ENCODE measurements at places on chromosomes 1 and 21. TPM values are rescaled to one million over a fixed set of nuclear protein-coding genes. Genes with fewer than 3 reads are reported as not detected.

CADM3 gene
- 0.47 TPM for total RNA-seq

RBM11 gene
- total RNA-seq: not detected

FAM151A gene
- not detected for total RNA-seq

DNA sequence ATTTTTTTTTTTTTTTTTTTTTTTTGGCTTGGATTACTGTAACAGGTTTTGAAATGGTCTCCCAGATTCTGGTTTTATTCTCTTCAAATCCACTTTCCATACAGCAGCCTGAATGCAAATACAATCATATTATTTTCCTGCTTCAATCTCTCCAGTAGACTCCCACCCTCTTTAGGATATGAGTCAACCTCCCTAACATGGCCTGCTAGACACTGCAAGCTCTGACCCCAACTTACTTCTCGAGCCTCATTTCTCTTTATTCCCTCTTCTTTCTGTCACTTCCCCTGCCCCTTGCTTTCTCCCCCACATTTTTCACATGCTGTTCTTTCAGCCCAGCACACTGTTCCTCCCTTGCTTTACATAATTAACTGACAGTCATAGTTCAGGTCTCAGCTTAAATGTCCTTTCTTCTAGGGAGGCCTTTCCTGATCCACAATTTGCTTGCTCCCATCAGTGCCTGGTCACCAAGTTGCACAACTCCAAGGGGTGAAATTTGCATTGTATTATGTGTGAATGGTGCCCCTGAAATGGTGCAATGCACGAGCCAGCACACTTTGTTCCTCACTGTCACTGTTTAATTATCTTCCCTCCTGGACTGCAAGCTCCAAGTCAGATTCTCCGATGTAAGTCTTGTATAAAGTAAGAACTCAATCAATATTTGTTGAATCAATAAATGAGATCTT, 22.1 kb upstream of the IL19 start:
- DNase-seq: no peak

- DNase-seq: no peak
These were observed 705 bp upstream of the QSOX1 start for GRCh38 chr1:180154003-180154324.

GRCh38 chr1:87061742-87062156, 147.3 kb downstream of the HS2ST1 start:
- DNase-seq: peak; percentile 77

TSPAN2 gene
- total RNA-seq: 1.4 TPM

DNA sequence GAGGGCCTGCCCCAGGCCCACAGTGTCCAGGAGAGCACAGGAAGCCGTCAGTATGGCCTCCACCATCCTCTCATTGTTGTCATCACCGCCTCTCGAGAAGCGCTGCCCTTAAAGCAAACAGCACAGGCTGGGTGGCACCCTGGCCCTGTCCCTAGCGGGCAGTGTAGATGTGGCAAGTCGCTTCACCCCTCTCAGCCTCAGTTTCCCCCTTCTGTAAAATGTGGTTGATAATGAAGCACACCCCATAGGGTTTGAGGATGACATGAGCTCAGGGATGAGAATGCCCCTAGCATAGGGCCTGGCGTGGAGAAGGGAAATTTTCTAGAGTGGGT, 13.4 kb downstream of the PLA2G2F start:
- DNase-seq: no peak

GRCh38 chr1:218426343-218426657, 81.2 kb downstream of the TGFB2 start:
- peak; percentile 70 for DNase-seq

GRCh38 chr1:19661721-19662228, 2.9 kb upstream of the HTR6 start:
- DNase-seq: peak; percentile 47

- no peak for DNase-seq
These were observed 198.1 kb downstream of the ZZZ3 start for GRCh38 chr1:77484334-77484733.

DNA sequence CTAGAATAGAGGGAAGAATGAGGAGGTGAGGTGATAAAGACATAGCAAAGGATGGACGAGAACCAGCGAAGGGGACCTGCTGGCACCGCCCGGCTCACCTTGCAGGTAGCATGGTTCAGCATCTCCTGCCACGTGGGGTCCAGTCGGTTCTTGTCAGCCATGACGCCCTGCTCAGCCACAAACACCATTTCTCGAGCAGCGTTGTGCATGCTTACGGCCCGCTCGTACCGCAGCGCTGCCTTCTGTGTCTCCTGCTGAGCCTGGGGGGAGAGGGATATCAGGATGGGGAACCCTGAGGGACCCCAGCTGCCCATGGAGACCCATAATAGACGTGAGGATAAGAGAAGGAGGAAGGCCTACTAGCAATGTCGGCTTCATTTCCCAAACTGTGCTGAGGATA, 11.4 kb downstream of the SH3BP5L start:
- DNase-seq: no peak

GRCh38 chr21:44338971-44339910, at the start of gene CFAP410:
Gene CFAP410 (minus strand): TSS chr21:44339390. CDS start chr21:44339194, 196 bp downstream.
- peak; percentile 93 for DNase-seq

CACYBP gene
- total RNA-seq: 209 TPM
